ENCODE measurements at places on chromosomes 3 and 15. TPM values are rescaled to one million over a fixed set of nuclear protein-coding genes. Genes with fewer than 3 reads are reported as not detected.

DNA sequence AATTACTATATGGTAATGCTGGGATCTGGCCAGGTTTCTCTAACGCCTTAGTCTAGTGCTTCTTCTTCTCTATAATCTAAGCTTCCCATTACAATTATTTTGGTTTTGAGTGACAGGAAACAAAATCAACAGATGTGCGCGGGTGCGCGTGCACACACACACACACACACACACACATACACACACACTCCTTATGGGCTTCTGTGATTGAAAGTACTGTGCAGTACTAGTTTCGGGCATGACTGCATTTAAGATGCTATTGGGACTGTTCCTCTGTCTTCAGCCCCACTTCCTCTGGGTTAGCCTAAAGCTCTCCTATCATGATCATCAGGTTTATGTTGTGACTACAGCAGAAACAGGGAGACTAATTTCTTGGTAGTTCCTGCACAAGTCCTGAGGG lies 32.2 kb downstream of the EPHB1 start:
- no peak for DNase-seq

DNA sequence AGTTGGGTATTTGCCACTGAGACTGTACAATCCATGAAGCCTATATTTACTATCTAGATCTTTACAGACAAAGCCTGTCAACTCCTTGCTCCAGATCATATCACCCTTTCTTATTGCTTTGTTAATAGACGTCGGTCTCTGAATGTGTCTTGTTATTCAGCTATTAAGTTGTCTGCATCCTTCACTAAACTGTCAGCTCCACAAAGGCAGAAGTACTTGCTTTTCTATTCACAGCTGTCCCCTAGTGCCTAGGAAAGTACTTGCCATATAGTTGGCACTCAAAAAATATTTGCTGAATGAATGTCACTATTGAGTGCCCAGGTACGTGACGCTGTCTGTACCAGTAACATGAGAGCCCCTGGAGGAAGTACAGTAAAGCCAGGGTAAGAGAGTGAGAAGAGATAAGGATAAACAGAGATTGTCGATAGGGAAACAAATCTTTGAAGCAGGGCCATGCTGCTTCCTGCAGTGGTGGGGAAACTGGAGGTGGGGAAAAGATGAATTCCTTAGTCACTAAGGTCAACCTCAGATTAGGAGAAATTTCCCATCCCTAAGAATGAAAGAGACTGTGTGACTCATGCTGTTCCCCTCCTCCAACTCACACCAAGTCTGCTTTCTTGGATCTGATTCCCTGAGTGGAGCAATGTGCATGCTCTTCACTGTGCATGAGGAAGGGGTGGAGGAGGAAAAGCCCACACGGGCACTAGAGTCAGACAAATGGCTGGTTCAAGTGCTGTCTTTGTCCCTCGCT lies 36.3 kb downstream of the PRICKLE2 start:
- DNase-seq, result no peak

- peak; percentile 34 for DNase-seq
Measured at GRCh38 chr15:89781891-89782618, 5.9 kb downstream of the MESP2 start.

Gene SI
- total RNA-seq, result not detected

DNA sequence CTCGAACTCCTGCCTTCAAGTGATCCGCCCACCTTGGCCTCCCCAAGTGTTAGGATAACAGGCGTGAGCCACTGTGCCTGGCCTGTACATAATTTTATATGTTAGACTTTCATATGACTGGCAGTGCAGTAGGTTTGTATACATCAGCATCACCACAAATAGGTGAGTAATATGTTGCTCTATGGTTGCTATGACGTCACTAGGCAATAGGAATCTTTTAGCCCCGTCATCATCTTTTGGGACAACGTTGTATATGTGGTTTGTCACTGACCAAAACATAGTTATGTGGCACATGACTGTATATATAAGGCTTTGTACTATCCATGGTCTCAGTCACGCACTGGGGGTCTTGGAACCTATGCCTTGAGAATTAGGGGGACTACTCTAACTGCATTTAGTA lies 17.0 kb upstream of the DNAJC19 start:
- DNase-seq, result no peak

Measured in chondrocyte (in vitro differentiated cells).